ENCODE measurements at places on chromosomes 3 and 15. TPM values are rescaled to one million over a fixed set of nuclear protein-coding genes. Genes with fewer than 3 reads are reported as not detected.

Gene STRA6
- not detected for total RNA-seq

DNA sequence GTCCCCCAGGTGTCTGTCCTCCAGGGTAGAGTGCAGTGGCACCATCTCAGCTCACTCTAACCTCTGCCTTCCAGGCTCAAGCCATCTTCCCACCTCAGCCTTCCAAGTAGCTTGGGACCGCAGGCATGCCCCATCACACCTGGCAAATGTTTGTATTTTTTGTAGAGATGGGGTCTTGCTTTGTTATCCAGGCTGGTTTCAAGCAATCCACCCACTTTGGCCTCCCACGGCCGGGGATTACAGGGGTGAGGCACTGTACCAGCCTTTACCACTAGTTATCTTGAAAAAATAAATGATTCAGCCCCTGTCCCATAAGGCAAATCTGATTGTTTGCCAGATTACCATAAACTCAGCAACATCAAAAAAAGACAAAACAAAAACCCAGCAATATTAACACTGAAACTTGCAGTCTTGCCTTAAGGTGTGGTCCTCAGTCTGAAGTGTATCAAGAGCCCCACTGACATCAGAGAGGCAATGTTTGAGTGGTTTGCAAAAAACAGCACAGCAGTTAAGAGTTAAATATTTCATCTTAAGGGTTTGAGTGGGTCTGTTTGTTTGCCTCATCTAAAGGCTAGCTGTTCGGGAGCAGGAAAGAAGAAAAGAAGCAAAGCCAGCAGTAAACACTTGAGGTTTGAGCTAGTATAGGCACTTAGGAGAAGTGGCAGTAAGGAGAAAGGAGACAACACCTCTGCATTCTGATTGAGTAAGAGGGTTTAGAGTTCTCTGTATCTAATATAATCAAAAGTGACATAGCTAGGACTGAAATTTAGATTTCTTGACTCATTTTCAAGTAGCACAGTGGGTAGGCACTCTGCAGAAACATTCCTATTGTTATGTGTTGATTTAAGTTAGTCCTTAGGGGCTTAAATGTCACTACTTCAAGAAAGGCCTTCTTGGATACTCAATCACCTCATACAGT is 26.3 kb upstream of the EDEM1 start:
- H3K4me3 ChIP-seq = no peak overlapping the region
- peaks cover 11% of the 10 kb centered on the region for H3K4me1 ChIP-seq
- no peak for DNase-seq
- no peak overlapping the region for H3K27ac ChIP-seq
- no peaks in the 10 kb centered on the region for H3K27me3 ChIP-seq

DNA sequence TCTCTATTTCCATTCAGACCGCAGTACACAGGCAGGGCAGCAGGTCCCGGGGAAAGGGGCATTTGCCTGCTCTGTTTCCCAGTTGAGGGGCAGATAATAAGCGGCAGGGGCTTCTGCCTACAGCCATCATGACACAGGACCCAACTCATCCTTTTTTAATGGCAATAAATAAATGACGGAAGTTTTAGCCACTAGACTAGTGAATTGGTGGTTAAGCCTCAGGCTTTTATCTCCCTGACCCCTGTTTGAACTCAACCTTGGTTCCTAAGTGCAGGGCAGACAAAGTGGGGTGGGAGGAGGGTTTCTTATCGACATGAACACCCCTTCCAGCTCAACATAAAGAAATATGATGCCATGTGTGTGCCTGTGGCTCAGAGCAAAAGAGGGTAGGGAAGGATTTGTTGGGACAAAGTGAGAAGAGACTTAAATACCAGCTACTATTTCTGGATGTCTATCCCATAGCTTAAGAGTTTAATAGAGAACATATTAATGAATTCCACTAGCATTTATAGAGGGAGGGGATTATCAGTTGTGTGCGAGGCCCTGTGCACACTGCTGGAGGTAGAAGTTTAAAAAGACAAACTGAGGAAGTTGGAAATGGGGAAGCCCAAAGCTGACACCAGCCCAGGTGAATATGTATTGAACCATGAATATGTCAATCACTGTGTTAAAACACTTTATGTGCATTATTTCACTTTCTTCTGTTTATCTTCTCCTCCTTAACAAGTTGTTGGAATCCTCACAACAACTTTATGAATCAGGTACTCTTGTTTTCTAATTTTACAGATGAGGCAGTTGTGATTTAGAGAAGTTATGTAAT is 939.4 kb downstream of the MCTP2 start:
- H3K27ac ChIP-seq = peak overlapping the region; percentile 60
- H3K27me3 ChIP-seq = no peaks in the 10 kb centered on the region
- no peaks in the 10 kb centered on the region for H3K36me3 ChIP-seq
- H3K4me1 ChIP-seq = no peaks in the 10 kb centered on the region
- H3K4me3 ChIP-seq = no peak overlapping the region

Gene GRAMD2A
- not detected for total RNA-seq

DNA sequence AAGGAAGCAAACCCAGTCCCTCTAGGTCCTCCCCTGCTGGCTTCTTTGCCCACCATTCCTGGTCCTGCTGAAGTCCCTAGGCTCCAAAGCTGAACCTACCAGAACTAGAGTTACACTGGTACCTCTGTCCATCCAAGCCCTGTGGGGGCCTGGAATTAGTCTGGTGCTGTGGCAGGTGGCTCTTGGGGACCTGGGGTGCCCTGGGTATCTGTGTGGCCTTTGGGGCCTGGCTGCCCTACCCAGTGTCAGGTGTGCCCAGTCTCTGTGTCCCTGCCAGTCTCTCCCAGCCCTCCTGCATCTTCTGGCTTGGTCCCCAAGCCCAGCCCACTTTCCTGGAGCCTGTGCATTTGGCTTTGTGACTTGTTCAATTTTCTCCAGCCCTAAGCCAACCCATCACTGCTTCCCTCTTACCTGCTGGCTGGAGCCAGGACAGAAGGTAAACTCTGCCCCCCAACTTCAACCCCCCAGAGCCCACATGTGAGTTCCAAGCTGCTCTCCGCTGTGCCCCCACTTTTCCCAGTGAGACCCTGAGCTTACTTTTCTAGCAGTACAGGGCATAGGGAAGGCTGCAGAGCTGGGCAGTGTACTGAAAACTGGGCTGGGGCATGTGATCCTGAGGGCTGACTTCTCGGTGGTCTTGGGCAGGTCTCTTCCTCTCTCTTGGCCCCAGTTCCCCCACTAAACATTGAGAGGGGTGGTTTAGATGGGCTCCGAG is 28.3 kb upstream of the HHATL start:
- H3K4me1 ChIP-seq = no peaks in the 10 kb centered on the region
- DNase-seq = no peak
- H3K4me3 ChIP-seq = no peak overlapping the region
- no peak overlapping the region for H3K27ac ChIP-seq
- no peaks in the 10 kb centered on the region for H3K27me3 ChIP-seq
- no peaks in the 10 kb centered on the region for H3K36me3 ChIP-seq

Gene ARRDC4
- 44.4 TPM for total RNA-seq

Data from transverse colon (tissue), 4 donors.